ENCODE measurements at places on chromosomes 3 and 15.

- DNase-seq: no peak
Measured at GRCh38 chr3:183975981-183976662, 41.6 kb downstream of the ABCC5 start.

DNA sequence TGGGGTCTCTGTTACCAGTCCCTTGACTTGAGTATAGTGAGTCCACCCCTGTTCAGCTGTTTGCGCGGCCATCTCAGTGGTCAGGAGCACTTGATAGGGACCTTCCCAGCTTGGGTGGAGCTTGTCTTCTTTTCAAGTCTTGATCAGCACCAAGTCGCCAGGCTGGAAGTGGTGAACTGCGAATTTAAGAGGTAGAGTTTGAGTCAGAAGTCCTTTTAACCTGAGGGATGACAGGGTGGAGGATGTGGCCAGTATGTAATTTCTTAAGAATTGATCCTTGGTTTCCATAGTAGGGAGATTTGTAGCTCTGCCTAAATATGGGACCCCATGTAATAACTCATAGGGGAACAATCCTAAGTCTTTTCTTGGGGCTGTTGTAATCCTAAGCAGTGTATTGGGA, 86.3 kb upstream of the XCR1 start:
- no peak for DNase-seq

GRCh38 chr15:52480990-52481389, 47.7 kb downstream of the MYO5A start:
- no peak for DNase-seq

DNA sequence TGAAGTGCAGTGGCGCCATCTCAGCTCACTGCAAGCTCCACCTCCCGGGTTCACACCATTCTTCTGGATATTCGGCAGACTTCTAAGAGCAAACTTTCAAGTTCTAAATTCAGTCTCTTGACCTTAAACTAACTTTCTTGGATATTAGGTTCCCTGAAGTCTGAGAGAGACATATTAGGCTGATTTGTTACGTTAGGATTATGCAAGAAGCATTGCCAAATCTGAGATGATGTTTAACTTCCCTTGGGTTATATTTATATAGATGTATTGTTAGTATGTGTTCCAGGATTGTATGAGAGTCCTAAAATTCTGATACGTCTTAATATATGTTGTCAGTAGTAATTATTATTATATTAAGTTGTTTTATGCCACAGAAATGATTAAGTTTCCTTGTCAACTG, 80.1 kb downstream of the SLC6A1 start:
- no peak for DNase-seq

DNA sequence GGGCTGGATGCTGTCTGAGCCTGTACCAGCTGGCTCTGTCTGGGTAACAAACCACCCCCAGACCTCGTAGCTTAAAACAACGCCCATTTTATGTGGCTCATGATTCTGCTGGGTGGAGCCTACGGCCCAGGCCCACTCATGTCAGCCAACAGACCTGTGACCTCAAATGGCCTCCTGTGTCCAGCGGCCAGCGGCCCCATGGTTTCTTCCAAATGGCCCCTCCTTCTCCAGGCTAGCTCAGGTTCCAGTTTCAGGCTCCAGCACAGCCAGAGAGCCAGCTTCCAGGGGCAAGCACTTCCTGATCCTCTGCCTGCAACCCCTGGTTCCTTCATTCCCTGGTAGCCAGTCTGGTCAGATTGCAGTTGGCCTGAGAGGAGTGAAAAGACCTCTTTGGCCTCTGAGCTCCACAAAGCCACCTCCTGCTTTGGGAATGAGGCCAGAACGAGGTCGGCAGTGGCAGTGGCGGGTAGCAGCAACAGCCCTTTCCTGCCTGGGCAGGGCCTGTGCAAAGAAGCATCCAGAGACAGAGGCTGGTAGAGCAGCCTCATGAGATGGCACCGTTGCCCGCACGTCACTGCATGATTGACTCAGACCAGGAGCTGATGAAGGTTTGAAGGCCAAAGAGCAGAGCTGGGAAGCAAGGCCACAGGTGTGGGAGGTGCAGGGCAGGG, 21.0 kb upstream of the PLXNA1 start:
- DNase-seq: no peak

- DNase-seq: no peak
Measured at GRCh38 chr15:40550341-40551037, 14.4 kb downstream of the CCDC32 start.

DNA sequence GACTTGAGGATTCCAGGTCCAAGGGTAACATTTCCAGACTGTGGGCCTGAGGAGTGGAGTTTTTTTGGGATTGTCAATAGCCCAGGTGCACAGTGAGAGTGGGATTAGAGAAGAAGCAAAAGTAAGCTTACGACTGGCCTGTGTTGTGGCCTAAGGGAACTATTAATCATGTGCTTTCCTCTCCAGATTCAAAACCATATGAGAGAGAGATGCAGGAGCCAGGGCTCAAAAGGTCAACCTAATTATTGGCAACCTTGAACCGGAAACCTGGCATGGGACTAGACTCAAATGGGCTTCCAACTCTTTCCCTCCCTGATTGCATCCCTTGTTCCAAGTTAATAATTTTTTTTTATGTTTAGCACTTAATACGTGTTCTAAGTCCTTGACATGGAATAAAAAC, 242.1 kb upstream of the THRB start:
- DNase-seq: no peak

GRCh38 chr3:110813541-110813940, 258.1 kb upstream of the NECTIN3 start:
- DNase-seq: no peak

DNA sequence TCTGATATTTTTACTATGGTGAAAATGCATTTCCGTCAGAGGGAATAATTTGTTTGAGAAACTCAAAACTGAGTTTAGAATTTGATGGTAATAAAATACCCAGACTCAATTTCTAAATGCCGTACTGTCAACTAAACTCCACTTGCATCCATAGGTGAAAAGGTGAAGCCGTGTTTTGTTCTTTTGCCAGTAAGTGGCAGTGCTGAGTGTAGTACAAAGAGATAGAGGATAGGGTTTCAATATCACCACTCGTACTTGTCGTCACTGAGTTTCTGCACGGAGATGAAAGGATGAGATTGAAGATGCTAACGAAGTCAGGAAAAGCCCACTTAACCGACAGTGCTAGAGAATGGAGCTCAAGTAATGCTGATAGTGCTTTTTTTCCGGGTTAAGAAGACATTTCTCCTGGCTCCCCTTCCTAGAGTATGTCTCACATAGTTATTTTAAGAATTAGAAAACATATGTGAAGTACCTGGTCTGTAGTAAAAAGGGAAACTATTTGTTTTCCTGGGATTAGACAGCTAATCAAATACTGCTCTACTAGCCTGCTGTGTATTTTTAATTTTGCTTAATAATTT, 345.1 kb downstream of the IL5RA start:
- DNase-seq: no peak

GRCh38 chr3:30914696-30915095, 20.2 kb upstream of the GADL1 start:
- no peak for DNase-seq

GRCh38 chr15:64521726-64522164, 61.4 kb downstream of the ZNF609 start:
- DNase-seq: no peak

DNA sequence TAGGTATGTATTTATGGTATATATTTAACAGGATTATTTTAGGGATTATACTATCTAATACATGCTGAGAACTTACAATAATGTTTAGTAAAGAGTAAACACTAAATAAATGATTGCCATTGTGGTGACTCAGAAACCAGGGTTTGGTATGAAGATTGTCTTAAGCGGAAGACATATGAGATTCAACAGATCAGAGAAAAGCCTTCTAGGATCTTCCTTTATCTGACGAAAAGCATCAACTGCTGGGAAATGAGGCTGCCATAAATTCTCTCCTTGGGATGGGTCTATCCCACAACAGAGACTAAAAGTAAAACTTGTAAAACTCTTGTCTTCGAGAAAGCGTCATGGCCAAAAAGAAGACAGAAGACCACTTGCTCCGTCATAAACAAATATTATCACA, 1352.2 kb upstream of the EPHA6 start:
- no peak for DNase-seq
